Stimulated activated CD8-positive, alpha-beta memory T cell treated with anti-CD3 and anti-CD28 coated beads, Interleukin-7, amount 100 ng/mL, for 1 hour (primary cell): ENCODE measurements at places on chromosomes 4 and X.

DNA sequence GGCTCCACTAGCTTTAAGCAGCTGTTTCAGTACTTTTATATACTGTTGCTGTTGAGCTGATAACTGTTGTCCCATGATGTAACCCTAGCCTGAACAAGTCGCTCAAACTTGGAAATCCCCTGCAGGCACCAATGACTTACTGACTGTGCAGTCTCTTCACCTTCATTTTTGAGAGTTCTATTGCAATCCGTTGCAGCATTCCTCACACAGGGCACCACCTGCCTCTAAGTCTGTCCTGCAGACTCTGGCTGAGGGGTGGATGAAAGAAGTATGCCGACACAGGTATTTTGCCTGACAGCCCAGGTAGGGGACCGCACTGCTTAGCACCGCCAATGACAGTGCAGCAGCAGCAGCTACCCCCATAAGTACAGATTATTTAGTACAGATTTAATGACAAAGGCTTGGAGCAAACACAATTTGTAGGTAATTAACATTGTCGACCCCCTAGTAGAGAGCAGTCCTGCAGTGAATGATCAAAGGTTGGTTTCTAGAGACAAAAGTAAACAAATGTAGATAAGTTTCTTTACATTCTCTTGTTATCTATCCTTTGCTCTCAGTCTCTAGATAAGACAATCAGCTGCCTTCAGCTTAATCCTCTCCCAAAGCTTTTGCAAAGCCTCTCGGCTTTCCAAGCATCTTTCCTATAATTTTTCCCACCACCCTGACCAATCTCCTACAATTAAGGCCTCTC lies 205.0 kb downstream of the PABPC4L start:
- no peak for DNase-seq

DNA sequence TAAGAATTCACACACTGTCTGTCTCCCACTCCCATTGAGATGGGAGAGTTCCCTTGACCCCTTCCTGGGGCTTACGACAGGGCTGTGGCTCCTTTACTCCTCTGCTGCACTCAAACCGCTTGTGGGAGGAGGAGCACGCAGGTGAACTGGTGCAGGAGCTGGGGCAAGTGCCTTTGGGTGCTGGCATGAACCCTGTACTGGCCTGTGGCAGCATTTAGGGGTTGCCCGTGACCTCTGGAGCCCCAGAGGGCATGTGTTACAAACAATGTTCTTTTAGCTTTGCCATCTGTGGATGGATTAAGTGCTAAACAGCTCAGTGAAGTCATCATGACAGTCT lies 21.8 kb upstream of the FTHL17 start:
- no peak for DNase-seq

DNA sequence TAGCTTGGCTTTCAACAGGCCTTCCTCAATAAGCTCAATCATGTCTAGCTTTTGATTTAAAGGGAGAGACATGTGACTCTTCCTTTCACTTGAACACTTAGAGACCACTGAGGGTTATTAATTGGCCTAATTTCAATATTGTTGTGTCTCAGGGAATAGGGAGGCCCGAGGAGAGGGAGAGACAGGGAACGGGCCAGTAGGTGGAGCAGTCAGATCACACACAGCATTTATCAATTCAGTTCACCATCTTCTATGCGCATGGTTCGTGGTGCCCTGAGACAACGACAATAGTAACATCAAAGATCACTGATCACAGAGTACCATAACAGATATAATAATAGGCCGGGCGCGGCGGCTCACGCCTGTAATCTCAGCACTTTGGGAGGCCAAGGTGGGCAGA lies 17.8 kb downstream of the ZNF81 start:
- no peak for DNase-seq

GRCh38 chr4:157389741-157390140 lies 169.2 kb downstream of the GRIA2 start:
- no peak for DNase-seq

DNA sequence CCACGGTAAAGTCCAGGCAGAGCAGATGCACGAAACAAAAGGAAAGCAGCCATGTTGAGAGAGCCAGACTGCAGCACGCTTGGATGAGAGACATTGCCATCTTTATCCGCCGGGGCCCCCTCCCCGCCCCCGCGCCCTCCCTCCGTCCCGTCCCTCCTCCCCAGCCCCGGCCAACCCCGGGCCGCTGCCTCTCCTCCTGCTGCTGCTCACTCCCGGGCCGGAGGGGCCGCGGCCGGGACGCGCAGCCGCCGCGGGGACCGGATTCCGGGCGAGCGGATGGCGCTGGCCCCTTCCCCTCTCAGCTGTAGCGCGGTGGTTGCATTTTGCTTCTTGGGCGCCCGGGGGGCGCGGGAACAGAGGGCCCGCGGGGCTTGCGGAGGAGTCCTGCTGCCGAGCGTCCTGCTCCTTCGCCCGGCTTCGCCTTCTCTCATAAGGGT lies 542 bp downstream of the RNF150 start:
- DNase-seq: no peak
